ENCODE measurements at places on chromosomes 5 and 9.

DNA sequence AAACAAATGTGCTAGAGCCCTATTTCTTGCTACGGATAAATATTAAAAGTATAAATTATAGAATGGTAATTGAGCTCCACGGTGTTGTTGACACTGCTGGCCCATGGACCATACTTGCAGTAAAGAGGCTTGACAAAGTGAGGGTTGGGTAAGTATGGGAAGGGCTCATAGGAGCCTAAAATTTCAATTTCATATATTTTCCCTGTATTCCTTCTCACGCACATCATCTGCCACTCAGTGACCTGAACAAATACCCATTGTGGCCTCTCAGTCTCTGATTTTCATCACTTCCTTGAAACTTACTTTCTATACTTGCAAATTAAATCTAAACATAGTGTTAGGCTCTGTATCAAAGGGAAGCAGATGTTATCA is 116.5 kb downstream of the PIK3R1 start:
- no peak for DNase-seq

- no peak for DNase-seq
Observed at GRCh38 chr9:68648971-68649370, 56.1 kb upstream of the PIP5K1B start.

DNA sequence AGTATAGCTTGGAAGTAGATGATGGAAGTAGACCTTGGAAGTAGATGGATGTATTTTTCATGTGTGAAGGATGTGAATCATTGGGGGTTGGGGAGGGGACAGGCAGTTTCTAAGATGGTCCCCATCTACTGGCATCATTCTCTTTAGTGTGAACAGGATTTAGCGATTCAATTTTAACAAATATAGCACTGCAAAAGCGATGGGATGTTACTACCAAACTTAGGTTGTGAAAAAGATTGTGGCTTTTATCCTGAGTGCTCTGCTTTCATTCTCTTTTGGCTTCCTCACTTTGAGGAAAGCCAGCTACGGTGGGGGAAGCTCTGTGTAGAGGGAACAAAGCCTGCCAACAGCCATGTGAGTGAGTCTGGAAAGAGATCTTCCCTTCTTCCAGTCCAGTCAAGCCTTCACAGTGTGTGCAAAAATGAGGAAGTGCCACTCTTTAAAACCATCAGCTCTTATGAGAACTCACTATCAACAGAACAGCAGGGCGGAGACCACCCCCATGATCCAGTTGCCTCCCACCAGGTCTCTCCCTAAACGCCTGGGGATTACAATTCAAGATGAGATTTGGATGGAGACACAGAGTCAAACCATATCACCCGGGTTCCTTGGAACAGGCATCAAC is 441.4 kb downstream of the SH3GL2 start:
- DNase-seq, result no peak

GRCh38 chr5:111252799-111253545 is 28.8 kb downstream of the CAMK4 start:
- no peak for DNase-seq

DNA sequence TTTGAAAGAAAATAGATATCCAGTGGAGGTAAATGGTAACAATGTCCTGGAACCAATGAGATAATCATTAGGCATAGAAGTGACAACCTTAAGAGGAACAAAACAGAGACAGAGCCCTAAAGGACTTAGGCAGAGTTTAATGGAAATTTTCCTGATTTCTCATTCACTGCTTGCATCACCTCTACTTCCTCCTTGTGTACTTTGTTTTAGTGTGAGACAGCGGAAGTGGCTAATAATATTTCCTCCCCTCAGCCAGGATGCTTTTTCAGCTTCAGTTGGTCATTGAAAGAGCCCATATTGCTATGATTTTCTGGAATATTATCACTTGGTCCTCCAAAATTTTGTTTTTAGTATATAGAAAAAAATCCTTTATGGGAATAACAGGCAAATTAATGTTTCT is 153.4 kb upstream of the MPDZ start:
- DNase-seq, result no peak

- no peak for DNase-seq
Observed at GRCh38 chr5:149268928-149269557, 2.6 kb upstream of the AFAP1L1 start.

DNA sequence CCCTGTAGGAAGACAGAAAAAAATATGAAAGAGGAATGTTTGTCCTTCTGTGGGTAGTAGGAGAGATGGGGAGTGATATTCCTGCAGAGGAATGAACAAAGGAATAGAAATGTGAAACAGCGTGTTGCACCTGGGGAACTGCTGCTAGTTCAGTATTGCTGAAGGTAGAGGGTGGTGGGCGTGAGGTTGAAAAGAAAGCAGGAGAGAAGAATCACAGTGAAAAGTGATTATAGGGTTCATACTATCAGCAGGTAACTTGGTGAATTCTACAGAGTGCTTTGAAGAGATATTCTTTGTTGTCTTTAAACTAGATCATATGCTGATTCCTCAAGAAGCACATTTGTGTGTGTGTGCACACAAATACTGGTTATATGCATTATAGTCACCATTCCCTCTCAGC is 95.6 kb downstream of the ADGRV1 start:
- no peak for DNase-seq

DNA sequence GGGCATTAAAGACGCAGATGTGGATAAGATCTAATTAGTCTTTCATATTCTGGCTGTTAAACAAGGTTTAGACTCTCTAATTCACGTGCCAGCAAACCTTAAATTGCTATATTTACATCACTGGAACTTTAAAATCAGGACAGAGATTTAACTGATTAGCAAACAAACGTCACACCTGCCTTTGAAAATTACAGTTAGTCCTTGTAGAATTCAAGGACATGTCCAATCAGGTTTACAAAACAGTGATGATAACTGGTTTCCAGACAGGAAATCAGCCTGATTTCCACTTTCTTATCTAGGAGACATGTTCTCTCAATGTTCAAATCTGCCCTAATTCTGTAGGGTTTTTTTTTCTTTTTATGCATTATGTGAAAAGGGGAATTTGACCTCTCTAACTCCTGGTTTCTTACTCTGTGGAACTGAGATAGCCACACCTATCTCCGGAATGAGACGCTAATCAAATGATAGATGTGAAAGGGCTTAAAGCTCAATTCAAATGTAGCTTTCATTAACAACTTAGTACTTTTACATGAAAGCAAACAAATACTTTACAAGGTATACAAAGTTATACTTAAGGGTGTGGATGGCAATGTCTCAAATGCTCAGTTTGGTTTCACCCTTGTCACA is 26.5 kb downstream of the SPINK5 start:
- DNase-seq, result no peak

- DNase-seq, result no peak
Observed at GRCh38 chr5:155728146-155728856, 598.7 kb upstream of the SGCD start.

DNA sequence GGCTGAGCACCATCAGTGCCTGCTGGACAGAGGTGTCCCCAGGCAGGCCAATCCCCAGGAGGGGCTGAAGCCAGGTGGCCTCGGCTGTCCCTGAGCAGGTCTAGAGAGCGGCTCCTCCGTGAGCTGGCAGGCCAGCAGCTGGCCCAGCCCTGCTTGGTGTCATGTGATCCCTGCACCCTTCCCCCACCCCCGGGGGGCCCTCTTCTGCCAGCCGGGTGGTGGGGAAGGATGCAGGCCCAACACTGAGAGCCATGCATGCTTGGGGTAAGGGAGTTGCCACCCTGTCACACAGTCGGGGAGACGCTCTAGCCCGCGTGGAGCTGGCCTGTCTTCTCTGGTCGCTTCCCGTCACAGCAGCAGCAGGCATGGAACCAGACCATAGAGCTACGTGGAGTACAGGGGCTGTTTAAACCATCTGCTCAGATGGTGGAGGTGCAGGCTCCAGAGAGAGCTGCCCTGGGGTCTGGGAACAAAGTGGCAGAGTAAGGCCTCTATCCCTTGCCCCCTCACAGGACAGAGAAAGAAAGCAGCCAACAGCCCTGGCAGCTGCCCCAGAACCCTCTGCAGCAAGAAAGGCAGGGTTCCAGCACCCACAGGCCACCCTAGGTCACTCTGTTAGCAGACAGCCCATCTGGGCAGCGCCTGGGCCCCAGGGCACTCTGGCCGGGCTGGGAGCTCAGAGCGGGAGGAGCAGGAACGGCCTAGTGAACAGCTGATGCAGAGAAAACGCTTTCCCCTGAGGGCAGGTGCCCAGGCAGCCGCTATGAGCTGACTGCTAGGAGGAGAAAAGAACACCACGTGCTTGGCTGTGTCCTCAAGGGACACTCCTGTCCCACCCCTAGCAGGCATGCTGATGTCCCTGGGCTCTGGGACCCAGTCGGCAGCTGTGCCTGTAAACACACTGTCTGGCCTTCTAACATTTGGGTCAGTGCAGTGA is 6.8 kb downstream of the RALGDS start:
- DNase-seq, result no peak

DNA sequence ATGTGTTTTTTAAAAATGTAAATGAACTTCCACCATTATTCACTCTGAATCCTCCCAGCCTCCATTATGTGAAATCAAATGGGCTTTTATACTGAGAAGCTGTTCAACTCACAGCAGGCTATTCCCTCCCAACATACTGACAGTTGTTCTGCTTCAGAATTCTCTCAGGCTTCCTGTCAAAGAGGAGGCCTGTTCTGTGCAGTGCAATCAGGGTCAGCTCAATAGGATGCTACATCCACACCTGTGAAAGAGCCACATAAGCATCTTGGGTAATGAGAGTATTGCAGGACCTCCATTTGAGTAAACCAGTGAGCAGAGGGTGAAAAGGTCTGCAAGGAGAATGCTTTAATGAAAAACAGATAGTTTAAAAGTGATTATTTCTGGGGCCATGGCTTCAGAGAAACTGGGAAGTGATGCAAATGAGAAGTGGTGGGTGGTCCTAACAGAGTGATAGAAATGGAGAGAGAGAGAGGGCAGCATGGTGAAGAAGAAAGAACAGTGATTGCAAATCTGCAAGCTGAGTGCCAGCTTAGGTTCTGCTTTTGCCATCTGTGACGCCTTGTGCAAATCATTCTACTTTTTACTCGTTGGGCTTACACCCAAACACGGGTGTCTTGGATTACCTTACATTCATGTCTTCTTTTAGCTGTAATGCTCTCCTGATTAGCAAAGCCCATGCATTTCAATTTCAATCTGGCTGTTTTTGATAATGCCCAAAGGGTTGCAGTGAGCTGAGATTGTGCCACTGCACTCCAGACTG is 202.5 kb upstream of the NMUR2 start:
- no peak for DNase-seq

DNA sequence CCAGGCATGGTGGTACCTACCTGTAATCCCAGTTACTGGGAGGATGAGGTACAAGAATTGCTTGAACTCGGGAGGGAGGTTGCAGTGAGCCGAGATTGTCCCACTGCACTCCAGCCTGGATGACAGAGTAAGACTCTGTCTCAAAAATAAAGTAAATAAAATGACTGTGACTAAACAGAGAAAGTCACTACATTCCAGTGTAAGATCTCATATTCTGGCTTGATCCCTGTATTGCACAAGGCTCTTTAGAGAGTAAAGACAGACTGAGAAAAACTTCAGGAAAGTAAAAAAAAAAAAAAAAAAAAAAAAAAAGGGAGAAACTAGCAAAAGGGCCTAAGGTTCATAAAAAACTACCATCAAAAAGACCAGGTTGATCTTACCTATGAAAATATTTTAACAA is 106.6 kb upstream of the PJA2 start:
- DNase-seq, result no peak

DNA sequence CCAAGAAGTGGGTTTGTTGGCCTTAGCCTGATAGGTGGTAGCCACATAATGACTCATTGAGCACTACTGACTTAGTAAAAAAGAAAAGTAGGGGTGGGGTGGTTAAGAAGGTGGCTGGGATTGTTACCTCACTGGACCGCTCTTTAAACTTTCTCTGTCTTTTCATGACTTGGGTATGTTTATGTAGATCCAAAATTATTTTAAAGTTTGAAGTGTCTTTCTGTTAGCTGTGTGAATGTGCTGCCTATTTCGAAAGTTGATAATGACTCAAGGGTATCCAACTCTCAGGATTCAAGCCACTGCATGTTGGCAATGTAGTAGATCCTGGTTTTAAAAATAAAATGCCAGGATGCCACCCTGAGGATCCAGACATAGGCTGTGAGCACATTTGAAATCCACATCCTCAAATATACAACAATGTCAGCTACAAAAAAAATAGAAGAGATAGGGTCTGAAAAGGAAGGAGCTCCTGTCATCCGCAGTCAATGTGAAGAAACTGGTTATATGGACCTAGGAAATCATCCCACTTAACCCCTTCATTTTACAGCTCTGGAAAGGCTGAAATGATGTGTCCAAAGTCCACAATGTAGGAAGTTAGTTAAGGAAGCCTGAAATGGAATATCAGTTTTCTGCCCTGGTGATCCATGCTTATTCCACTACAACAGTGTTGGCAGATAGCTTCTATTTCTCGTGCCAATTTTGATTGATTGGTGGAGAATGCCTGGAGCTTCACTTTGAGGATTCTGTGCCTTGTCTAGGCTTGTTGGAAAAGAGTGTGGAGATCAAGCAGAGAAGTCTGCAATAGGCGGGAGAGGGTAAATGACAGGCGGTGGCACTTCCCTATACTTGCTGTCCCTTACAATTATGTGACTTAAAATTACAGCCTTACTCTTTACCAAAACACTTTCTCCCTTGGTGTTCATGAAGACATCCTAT is 23.4 kb downstream of the ZNF462 start:
- no peak for DNase-seq

DNA sequence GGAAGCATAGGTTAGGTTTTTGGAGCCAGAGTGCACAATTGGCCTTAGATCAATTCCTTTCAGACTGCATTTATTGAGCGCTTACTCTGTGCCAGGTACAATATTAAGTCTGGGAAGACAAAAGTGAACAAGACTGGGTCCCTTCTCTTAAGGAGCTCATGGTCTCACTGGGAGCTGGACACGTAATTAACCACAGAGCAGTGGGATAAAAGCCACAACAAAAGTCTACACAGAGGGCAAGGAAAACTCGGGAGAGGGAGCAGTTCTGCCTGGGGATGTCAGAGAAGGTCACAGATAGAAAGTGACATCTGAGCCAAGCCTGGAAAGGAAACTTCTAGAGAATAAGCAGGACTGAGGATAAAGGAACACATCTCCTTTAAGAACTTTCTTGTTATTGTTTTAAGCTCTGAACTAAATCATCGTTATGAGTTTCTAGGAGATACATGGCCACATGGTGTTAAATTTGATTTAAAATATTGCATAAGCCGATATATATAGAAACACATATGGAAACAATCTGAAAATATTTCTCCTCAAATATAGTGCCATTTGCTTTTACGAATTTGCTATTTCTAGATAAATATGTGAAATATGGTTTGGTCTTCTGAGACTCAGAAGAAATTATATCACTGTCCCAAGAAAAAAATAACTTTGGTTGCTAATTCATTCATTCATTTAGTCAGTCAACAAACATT is 40.1 kb upstream of the PDE8B start:
- no peak for DNase-seq

- peak; percentile 27 for DNase-seq
Observed at GRCh38 chr9:94860678-94861588, 134.4 kb downstream of the AOPEP start.

DNA sequence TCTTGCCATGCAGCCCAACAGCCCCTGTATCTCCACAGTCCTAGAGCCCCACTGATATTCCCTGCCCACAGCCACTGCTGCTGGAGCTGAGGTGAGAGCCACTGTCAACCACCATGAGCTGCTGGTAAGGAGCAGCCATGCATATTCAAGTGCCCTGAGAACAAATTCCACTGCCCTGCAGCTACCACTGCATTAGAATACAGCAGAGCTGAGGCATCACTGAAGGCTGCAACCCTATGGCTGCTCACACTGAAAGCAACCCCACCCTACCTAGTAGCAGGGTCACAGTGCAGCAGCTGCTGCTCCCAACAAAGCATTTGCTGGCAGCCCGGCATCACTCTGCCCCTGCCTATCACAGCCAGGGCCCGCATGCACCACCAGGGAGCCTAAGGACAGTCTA is 68.6 kb downstream of the SKIC3 start:
- no peak for DNase-seq

GRCh38 chr5:130279386-130279785 is 375.1 kb downstream of the CHSY3 start:
- no peak for DNase-seq
